ENCODE measurements at places on chromosomes 5 and 9.

DNA sequence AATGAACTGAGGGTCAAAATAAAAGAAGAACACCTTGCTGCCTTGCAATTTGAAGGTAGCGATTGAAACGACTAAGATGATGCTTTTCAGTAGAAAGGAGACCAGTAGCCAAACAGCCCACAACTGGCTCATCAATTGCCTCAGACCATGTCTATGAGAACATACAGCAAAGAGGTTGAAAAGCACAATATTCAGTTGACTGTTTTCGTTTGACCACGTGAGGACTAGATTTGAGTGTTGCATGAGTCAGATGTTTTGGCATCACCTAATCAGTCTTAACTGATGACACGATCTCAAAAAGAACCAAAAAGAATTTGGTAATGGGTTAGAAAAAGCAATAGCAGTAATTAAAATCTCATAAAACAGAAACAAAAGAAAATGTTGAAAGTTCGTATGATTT lies 82.7 kb upstream of the IL7R start:
- no peak for DNase-seq

- DNase-seq, result no peak
Measured at GRCh38 chr9:6413365-6414246, 607 bp downstream of the UHRF2 start.

- no peak for DNase-seq
Measured at GRCh38 chr9:108078811-108079210, 589.2 kb upstream of the KLF4 start.

GRCh38 chr9:132200706-132201105 lies 38.8 kb downstream of the NTNG2 start:
- DNase-seq, result no peak

GRCh38 chr5:43514471-43514815 lies 505 bp downstream of the C5orf34 start:
- no peak for DNase-seq

DNA sequence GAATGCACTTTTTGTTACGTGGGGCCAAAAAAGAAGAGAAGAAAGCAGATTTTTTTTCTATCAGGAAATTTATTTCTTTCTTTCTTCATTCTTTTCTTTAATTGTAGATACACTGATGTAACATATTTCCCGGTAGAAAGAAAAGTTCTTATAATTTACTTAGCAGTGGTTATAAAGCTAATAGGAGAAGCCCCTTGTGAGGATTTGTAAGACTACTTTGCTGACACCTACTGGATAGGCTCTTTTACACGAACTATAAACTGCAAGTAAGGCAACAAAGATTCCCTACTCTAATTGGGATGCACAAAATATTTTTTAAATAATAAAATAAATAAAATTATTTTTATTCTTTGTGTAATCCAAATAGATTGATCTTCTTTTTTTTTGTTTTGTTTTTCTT lies 284.4 kb downstream of the DNAH5 start:
- DNase-seq, result no peak

DNA sequence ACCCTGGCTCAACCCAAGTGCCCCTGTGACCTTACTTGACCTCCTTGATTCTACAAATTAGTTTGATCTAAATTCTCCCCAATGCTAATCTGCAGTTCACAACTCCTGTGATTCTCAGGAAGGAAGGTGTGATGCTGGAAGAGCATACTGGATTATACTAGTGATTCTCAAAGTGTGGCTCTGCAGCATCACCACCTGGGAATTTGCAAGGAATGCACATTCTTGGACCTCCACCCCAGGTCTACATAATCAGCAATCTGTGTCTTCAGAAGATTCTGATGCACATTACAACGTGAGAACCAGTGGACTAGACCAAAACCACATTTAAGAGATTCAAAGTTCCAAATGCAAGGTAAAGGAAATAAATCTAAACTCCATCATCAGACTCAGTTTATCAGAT lies 198.6 kb downstream of the AGTPBP1 start:
- no peak for DNase-seq

DNA sequence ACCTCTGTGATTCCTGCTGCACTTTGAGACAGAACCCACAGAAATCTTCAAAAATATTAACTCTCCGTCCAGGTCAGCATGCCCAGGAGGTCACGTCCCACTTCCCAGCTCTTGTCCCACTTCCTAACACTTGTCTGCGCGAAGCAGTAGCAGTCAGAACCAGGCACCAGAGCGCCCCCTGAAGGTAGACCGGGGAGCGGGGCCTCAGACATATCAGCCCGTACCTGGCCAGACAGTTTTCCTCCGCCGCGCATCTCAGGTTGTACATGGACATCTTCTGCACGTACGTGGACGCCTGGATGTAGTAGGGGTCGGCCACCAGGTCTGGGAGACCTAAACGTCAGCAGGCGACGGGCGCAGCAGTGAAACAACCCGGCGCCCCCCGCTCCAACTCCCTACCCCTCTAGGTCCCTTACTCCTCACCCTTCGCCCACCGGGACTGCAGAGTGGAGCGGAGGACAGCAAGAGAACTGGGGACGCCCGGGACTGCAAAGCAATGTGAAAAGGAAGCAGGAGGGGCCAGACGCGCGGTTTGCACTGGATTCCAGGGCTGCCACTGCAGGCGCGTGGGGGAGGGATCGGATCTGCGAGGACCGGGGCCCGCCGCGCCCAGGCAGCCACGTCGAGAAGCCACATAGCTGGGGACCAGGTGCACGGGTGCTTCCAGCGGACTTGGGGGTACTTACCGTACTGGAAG lies 1.2 kb downstream of the LOX start:
- DNase-seq, result no peak

- no peak for DNase-seq
Measured at GRCh38 chr5:166287866-166288265, 2003.6 kb upstream of the WWC1 start.

- DNase-seq, result no peak
Measured at GRCh38 chr9:127034691-127035090, 87.7 kb downstream of the ANGPTL2 start.

Data from HCT116 (cell line).